ENCODE measurements at places on chromosomes 4 and X.

GRCh38 chrX:72382202-72382595 is 76.5 kb upstream of the CITED1 start:
- DNase-seq, result no peak

DNA sequence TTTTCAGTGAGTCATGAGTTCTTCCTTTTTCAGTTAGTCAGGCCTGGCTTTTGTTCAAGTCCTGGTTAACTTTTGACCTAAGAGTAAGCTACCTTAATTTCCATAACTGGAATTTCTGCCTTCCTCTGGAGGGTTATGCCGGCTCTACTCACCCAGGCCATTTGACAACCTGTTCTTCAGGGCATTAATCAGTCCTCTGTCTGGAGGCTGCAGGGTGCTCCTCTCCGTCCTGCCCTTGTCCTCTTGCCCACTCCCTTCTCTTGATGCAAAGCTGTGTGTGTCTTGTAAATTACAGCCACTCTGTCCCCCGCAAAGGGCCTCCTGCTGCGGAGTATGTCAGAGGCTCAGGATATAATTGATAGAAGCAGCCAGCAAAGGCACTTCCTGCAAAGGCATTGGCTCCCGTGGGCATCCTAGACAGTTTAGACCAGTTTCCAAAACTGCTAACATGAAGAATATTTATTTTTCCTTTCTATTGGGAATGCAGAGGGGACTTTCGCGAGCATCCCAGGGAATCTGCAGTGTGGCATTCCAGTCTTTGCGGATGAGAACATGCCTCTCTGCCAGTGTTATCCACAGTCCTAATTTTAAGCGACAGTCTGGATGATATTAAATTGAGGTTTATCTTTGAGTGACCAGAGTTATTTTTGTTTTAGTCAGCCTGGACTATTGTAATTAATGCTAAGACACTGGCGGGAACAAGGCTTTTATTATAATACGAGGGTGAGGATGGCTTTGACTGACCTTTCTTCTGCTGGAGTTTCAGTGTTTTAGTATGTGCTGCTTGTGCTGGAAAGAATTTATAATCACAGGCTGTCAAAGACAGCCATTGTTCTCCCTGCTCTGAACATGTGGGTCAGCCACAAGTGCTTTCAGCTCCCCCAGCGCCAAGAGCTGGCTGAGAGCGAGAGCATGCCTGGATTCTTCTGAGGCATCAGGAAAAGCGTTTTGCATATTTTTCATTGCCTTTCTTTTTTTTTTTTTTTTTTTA is 74.2 kb downstream of the LIMCH1 start:
- peak; percentile 59 for DNase-seq

DNA sequence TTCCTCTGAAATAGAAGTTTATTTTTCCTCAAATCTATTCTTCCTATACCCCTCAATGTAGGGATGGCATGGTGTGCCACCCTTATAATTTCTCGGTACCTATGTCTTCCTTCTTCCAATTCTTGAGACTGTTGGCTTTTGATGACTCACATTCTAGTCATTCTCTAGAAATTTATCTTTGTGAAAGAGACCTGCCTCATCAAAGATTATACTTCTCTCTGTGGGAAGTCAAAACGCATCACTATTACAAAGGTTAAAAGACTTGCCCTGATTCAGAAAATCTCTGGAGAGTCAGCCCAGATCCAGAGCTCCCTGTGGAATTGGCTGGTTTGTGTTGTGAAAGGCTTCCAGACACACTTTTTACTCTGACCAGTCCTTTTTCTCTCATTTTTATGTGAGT is 65.9 kb upstream of the FSTL5 start:
- no peak for DNase-seq

- DNase-seq, result no peak
Observed at GRCh38 chr4:117001077-117001476, 84.3 kb downstream of the TRAM1L1 start.

DNA sequence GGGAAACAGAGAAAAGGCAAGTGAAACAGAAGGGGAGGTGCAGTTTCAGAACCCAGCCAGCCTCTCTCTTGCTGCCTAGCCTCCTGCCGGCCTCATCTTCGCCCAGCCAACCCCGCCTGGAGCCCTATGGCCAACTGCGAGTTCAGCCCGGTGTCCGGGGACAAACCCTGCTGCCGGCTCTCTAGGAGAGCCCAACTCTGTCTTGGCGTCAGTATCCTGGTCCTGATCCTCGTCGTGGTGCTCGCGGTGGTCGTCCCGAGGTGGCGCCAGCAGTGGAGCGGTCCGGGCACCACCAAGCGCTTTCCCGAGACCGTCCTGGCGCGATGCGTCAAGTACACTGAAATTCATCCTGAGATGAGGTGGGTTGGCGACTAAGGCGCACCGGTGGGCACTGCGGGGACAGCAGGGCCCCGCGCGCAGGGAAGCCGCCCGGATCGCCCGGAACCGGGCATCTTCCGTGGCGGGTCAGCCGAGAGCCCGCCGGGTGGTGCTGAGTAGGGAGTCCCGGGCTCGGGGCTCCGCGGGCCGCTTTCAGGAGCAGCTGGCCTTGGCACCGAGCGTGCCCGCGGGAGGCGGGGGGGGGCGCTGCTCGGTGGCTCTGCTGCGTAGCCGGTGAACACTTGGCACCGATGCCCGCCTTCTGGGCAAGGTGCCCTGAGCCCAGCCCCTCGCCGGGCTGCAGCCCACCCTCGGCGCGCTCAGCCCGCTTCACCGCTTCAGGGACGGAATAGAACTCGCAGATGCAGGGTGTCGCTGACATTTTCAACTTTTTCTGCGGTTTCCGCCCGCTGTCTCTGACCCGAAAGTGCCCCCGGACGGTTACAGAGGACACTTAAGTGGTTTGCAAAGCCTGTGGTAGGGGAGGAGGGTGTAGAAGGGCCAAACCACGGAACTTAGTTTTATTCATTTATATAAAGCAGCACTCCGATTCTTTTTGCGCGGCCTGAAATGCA is at the start of gene CD38:
Gene CD38, plus strand, starts transcription at position 40 of the 953 bp plus-strand sequence. Its CDS starts 87 bp downstream, at position 127.
- peak; percentile 10 for DNase-seq

DNA sequence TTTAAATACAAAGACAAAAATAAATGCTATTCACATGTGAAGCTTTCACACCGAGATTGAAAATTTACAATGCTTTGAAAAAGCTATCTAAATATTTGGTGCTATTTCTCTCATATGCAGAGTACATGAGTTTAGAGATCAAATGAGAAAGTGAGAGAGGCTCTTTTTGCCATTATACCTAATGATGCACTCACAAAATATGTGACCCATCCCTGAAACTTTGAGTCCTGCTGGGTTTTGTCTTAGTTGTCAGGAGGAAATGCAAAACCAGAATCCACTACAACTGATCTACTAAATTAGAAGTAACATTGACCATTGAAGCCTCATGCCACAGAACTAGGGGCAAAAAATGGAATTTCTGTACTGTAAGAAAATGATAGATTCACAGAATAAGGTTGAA is 251.7 kb downstream of the MAPK10 start:
- no peak for DNase-seq

GRCh38 chrX:110341189-110342035 is 17.2 kb upstream of the RTL9 start:
- no peak for DNase-seq

DNA sequence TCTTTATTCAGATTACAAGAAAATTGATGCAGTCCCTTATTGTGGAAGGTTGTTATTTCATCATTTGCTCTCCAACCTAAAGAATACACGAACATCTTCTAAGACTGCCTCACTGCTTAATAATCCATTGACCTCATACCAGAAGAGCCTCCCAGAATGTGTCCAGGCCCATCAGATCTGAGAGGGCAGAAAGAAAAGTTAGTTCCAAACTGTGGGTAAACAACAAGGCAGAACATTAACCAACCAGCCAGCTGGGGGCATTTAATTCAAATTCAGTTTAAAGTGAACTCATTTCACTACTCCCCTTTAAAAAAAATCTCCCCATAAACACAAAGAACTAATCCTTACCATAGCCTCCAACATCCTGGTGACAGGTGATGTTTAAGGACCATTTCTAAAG is 13.8 kb downstream of the GPC4 start:
- no peak for DNase-seq

DNA sequence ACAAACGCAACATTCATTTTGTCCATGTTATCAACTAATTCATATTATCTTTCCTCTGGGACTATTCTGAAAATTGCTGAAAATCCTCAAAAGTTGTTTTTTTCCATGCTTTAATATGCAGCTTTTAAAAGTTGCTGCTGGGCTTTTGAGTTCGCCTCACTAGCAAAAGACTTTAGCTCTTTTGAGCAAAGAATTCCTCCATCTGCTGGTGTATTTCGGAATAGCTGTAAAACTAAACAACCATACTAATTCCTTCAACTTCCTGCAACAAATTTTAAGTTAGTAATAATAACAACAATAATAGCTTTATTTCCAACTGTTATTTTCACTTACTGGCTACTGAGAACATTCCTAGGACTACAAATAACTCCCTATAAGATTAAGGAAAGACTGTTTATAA is 124.5 kb upstream of the PLAC1 start:
- DNase-seq, result peak; percentile 9

GRCh38 chr4:124631760-124632159 is 80.8 kb downstream of the ANKRD50 start:
- peak; percentile 69 for DNase-seq

DNA sequence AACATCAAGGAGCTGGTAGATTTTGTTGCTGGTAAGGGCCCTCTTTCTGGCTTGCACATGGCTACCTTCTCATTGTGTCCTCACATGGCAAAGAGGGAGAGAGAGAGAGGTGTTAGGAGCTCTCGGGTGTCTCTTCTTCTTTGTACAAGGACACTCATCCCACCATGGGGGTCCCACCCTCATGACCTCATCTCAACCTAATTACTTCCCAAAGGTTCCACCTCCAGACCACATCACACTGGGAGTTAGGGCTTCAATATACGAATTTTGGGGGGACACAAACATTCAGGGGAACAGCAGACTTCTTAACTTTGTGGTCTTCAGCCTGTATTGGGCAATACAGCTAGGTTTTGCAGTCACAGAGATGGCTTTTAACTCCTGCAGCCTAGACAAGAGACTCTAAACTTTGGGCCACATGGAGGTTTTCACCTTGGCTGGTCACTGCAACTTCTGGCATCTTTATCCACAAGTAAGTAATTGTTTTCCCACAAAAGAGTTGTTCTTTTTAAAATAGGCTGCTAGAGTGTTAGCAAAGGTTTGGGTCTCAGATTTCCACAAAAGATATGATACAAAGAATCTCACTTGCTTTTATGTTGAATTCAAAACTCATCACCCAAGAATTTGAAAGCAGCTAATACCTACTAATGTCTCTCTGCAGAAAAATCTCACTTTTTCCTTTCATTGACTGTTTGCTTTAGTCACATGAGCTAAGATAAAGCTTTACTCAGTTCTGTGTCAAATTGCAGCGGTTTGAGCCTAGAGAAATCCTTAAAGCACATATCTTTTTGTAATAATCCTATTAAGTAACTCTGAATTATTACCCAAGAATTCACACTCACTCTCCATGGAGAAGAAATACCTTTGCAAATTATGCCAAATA is 39.6 kb upstream of the BBS12 start:
- no peak for DNase-seq

GRCh38 chr4:1711571-1712215 is 426 bp downstream of the SLBP start:
- no peak for DNase-seq

DNA sequence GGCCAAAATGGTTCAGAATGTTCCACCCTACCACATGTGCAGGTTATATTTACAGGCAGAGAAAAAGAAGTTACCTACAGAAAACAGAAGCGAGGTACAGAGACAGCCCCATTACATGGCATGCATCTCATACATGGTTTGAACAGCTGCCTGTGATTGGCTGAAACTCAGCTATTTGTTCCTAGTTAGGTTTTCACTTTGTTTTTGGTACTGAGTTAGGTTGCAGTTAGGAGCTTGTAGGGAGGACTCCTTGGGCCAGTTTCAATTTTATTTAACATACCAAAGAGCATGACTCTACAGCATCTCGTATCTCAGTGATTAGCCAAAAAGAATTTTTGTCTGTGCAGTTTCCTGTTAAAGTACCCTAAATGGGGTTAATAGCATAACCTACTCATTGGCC is 392.0 kb downstream of the MAPK10 start:
- no peak for DNase-seq

- DNase-seq, result no peak
Observed at GRCh38 chr4:172794307-172794703, 374.3 kb upstream of the GALNT7 start.

DNA sequence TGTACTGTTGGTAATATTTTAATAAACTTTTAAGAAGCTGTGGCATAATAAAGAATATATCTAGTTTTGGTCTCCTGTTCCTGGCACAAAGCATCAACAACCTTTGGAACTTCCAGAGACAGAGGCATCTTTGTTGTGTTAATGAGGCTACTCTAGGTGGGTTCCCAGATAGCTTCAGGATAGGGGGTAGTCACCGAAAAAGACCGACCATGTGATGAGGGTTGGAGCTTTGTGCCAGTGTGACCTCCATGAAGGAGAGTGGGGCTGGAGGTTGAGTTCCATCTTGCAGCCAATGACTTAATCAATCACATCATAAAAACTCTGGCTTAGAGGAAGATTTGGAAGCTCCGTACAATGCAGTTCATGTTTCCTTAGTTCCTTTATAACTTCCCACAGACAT is 9.9 kb downstream of the PPAT start:
- DNase-seq, result no peak

DNA sequence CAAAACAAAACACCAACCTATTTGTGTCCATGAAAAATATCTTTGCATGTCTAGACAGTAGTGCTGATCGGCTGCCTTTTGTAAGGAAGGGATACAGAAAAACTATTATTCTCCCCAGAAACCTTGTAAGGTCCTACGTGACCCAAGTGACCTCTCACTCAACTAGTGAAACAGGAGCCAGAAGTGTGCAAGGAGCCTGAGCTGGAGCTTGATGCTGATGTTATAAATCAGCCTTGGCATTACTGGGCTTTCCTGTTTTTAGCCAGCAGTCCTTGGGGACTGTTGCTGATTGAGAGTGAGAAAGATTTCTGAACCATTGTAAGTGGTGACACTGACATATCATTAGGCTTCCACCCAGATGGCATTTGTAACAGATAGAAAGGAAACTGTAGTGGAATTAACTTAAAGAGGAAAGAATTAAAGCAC is 100.8 kb upstream of the LIMCH1 start:
- no peak for DNase-seq

DNA sequence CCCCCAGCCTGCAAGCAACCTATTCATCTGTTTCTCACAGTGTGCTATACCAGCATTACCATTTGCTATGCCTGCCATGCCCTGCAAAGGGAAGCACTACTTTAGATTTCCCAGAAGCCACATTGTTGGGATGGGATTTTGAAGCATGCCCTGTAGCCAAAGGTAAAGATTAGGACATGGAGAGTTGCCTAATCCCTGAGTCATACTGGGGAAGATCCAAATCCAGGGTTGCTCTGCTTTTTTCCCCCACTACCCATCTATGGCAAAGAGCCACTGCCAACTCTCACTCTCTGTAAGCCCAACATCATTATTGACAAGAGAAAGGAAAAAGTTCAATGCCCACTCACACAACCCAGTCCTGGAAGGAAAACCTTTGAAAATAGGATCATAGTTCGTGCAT is 36.7 kb upstream of the TMEM164 start:
- no peak for DNase-seq

GRCh38 chr4:152304220-152304619 is 231.7 kb downstream of the FBXW7 start:
- DNase-seq, result no peak

- DNase-seq, result no peak
Observed at GRCh38 chr4:30416547-30416946, 303.6 kb upstream of the PCDH7 start.
